Stimulated activated CD8-positive, alpha-beta memory T cell treated with anti-CD3 and anti-CD28 coated beads, Interleukin-4, amount 100 ng/mL, for 4 hours (primary cell): ENCODE measurements at places on chromosomes 7 and 10.

- DNase-seq = no peak
These were observed 345 bp downstream of the COBL start for GRCh38 chr7:51316262-51316665.

GRCh38 chr7:142919656-142920055 lies 13.9 kb downstream of the TRPV5 start:
- no peak for DNase-seq

DNA sequence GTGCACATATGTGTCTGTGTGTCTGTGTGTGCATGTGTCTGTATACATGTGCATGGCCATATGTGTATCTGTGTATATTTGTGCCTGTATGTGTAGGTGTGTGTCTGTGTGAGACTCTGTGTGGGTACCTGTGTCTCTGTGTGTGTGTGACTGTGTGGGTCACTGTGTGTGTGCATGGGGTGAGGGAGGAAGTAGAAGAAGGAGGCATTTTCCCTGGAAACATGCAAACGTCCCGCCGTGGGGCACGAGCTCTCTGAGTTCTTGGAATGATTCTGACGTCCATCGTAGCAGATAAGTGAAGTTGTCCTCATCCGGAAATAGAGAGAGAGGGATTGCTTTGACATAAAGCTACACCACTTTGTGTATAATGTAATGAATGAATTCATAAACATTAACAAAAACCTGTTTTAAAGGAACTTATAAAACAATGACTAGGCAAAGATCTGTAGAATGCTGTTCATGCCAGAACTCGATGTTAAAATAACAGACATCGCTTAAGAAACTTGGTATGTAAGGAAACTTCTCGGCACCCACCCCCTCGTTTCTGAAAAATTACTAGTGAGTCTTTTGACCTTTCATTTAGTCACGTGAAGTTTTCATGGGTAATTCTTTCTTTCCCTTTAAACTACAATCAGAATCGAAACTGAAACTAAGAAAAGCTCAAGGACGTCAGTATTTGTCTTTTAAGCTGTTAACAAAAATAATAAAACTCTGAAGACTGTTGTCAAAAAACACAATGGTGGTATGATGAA lies 43.6 kb upstream of the KLF6 start:
- no peak for DNase-seq

- DNase-seq = no peak
These were observed 48.8 kb downstream of the RELN start for GRCh38 chr7:103940382-103941268.

DNA sequence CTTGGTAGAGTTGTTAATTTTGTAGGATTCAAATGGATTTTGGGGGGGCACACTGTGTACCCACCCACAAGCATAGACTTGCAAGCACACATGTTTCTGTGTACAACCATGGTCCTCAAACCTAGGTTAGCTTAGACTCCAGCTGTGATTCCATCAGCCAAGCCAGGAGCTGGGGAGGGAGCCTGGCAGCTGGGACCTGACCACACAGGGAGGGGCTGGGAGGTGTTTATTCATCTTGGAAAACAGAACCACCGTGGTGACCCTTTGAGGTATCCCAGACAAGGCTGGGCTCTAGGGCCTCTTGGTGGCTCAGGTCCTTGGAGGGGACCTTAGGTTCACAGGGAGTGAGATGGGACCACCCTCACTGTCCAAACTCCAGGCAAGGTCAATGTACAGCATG lies 410.3 kb downstream of the NEBL start:
- no peak for DNase-seq

GRCh38 chr7:130906575-130906974 lies 172.6 kb upstream of the KLF14 start:
- DNase-seq = no peak

DNA sequence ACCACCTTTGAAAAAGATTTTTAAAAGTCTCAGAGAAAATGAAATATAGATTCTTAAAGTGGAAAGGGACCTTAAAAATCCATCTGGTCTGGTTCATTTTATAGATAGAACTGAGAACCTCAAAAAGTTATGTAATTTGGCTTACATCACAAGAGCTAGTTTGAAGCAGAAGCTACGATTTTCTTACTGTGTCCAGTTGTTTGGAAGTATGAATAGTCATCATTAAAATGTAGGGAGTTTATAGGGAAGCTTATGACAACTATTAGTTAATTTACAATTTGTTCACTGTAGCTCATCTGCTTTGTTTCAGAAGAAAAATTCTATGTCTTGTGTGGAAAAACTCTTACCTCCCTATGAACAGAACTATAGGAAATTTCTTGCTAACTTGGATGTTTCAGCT lies 26.9 kb downstream of the ZEB1 start:
- DNase-seq = no peak

- DNase-seq = no peak
These were observed 52.0 kb downstream of the BAIAP2L1 start for GRCh38 chr7:98348726-98349474.
